Stimulated activated CD8-positive, alpha-beta memory T cell treated with anti-CD3 and anti-CD28 coated beads, Interleukin-4, amount 100 ng/mL, for 48 hours (primary cell): ENCODE measurements at places on chromosomes 7 and 10.

DNA sequence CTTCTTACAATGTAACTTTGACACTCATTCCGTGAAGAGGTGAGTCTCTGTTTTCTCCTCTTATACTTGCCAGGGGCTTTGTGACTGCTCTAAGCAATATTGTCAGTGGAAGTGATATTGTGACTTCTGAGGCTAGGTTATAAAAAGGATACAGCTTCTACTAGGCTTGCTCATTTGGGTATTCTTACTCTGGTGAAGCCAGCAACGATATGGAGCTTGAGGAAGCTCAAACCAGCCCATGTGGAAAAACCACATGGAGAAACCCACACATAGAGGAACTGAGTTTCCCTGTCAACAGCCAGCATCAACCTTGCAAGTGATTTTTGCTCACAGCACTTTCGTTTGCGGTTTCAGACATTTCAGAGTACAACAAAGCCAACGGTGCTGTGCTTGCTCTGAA lies 149.6 kb upstream of the SEMA3E start:
- no peak for DNase-seq

- DNase-seq, result peak; percentile 58
These were observed 13.8 kb downstream of the ATG9B start for GRCh38 chr7:151010307-151011096.

DNA sequence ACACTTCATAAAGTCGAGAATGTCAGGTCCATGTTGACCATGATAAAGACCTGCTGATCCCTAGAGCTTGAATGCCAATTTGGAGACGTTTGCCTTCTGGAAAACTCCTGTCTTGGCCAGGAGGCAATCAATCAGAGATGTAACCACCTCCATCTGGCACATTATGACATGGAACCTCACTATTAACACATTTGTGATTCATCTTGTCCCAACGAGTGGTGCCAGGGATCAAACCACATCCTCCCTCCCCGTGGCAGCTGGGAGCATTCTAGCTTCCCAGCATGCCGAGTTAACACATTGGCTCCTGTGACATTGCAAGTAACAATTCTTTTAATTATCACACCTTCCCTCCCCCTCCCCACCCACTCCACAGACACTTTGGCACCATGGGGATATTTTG lies 84.0 kb upstream of the PPP1R17 start:
- no peak for DNase-seq

DNA sequence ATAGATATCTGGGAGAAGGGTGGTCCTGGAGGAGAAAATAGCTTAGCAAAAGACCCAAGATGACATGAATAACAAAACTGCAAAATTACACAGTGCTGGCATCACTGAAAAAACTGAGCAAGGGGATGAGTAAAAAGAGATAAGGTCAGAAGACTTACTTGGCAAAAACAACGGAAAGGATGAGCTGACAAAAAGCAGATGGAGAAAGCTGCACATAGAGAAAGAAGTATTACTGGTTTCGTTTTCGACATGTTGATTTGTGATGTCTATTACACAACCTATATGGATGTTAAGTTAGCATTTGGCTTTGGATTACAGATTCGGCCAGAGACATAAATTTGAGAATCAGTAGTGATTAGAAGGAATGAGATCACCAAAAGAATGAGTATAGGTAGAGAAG lies 132.1 kb downstream of the MACC1 start:
- DNase-seq, result no peak

DNA sequence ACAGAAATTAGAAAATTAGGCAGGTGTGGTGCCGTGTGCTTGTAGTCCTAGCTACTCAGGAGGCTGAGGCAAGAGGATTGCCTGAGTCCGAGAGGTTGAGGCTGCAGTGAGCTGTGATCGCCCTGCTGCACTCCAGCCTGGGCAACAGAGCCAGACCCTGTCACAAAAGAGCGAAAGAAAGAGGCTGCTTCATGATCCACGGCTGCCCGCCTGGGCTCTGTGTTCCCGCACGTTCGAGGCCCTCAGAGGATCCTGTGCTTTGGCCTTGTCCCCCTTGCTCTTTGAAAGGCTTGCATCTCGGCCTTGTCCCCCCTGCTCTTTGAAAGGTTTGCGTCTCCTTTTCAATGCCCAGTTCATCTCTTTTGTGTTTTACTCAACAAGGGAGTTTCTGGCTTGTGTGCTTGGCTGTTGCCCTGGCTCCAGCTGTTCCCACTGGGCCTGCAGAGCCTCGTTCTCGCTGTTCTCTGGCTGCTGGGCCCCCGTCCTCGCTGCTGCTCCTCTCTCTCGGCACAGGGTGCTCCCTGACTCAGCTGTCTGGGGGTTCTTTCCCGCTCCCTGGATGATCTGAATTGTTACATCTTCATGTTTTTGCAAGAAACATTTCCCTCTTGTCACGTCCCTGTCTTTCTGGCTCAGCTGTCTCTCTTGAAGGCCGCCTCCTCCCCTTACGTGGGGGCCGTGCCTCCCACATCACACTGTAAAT lies 45.1 kb upstream of the INPP5A start:
- no peak for DNase-seq

- no peak for DNase-seq
These were observed 121.4 kb upstream of the INHBA start for GRCh38 chr7:41824284-41824683.

GRCh38 chr7:70893971-70894715 lies 237.8 kb upstream of the GALNT17 start:
- no peak for DNase-seq

DNA sequence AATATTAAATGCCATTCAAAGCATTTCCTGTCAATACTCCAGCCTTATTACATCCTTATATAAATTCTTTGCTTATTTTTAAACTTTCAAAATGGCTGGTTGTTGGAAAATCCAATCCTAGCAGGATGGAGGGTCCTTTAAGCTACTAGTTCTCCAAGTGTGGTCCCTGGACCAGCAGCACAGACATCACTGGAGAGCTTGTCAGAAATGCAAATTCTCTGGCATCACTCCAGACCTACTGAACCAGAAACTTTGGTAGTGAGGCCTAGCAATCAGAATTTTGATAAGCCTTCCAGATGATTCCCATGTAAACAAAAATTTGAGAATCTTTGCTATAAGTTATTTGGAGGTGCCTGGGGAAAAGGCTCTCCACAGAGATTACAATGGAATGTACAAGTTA lies 43.8 kb downstream of the CALCR start:
- no peak for DNase-seq

GRCh38 chr10:8350250-8350967 lies 295.9 kb downstream of the GATA3 start:
- DNase-seq, result no peak

- no peak for DNase-seq
These were observed 104.2 kb upstream of the EEPD1 start for GRCh38 chr7:36048902-36049240.

- no peak for DNase-seq
These were observed 11.8 kb downstream of the ZAN start for GRCh38 chr7:100745184-100745583.

DNA sequence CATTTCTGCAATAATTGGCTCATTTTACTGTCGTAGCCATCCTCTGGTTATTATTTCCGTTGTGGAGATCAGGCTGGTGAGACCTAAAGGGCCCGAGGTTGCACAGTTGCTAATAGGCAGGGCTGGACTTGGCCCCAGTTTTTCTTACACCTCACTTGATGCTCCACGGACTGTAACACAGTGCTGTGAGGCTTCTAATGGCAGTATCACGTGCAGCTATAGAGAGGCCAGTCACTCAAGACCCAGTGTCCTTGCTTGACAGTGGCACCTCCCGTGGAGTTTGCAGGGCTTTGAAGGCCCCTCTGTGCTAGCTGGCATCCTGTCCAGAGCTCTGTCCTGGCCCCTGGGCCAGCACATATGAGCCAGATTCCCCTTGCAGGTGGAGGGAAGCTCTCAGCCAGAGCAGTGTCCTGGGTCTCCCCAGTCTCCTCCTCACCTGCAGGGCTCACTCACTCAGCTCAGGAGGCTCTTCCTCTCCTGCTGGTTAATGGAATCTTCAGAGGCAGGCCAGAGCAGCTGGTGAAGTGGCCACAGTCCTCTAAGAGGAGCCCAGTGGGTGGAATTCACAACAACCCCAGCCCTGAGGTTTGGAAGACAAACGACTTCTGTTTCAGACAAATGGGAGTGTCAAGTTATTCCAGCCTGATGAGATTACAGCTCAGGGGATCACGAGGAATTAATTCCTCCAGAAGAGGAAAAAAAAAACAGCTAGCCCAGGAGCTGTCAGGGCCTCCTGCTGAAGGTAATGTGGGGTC lies 114.2 kb upstream of the FAM180A start:
- no peak for DNase-seq

- no peak for DNase-seq
These were observed 89.7 kb upstream of the RET start for GRCh38 chr10:42987121-42987541.

DNA sequence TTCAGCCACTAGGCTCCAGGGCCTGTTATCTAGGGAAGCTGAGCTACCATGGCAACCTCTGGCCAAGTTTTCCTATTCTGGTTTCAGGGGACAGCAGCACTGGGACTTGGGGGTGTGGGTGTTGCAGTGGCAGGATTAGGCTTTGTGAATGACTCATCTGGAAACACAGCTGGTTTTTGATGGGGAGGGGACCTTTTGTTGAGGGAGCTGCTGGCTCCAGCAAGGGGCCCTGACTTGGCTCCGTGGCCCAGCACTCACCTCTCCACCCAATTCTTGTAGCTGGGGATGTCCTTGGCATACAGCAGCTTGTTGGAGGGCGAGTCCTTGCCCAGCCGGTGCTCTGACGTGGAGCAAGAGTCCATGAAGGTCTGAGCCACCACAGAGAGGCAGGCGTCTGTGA lies 435.9 kb downstream of the PLXNA4 start:
- DNase-seq, result no peak

- no peak for DNase-seq
These were observed 66.2 kb upstream of the ARID5B start for GRCh38 chr10:61835069-61835945.

DNA sequence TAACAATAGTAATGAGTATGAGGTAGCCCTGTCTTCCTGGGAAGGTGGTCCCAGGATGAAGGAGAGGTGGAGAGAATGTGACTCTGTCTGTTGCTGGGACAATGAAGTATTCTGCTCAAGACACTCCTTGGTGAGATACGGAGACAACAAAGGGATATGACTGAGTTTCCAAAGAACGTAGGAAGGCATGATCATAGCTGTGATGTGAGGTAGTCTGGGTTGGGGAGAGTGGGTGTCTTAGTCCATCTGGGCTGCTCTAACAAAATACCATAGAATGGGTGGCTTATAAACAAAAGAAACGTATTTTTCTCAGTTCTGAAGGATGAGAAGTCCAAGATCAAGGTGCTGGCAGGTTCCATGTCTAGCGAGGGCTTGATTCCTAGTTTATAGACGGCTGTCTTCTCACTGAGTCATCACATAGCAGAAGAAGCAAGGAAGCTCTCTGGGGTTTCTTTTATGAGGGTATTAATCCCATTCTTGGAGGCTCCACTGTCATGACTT lies 84.9 kb upstream of the RHOBTB1 start:
- no peak for DNase-seq

DNA sequence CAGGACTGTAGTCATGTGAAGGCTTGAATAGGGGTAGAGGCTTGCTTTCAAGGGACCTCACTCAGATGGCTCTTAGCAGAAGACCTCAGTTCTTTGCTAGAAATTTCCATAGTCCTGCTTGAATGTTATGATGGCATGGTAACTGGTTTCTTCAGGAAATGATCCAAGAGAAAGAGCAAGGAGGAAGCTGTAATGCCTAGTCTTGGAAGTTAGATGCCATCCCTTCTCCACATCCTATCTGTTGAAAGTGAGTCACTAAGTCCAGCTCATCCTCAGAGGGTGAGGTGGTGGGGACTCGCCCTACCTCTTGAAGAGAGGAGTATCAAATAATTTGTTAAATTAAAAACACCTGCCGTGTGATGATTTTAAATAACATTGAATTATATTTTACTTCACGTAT lies 4.6 kb downstream of the MGAM start:
- DNase-seq, result no peak

- DNase-seq, result no peak
These were observed 29.1 kb downstream of the CBLL1 start for GRCh38 chr7:107773027-107773426.

DNA sequence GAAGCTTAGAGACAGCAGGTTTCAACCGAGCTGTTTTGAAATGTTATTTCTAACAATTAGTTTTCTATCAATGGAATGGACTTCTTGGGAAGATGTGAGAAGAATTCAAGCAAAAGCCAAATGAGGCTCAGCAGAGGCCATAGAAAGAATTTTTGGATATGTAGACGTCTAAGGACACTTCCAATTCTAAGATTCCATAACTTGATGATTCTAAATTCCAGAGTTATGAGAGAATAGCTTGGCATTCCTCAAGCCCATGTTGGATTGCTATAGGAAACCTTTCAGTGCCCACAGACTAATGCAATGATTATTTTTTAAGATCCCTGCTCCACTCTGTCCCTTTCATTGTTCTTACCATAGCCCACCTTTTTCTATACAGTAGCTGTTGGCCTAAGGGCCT lies 77.2 kb upstream of the PALS2 start:
- DNase-seq, result no peak

DNA sequence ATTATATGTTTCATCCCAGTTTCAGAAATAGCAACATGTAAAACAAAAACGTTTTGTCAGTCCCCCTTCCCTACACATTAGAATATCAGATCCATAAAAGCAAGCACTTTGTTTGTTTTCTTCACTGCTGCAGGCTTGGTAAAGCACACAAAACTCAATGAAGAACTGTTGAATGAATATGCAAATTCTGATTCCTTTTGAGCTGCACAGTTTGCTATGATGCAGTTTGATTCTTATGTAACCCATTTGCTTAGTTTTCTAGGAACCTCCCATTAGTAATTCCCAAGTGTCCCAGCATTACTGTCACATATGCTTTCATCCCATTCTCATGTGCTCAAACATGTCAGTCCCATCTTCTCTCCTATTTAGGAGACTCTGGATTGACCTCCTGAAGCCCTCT lies 26.1 kb upstream of the CHCHD3 start:
- DNase-seq, result no peak

GRCh38 chr10:132876131-132876860 lies 66.1 kb downstream of the CFAP46 start:
- DNase-seq, result peak; percentile 14

DNA sequence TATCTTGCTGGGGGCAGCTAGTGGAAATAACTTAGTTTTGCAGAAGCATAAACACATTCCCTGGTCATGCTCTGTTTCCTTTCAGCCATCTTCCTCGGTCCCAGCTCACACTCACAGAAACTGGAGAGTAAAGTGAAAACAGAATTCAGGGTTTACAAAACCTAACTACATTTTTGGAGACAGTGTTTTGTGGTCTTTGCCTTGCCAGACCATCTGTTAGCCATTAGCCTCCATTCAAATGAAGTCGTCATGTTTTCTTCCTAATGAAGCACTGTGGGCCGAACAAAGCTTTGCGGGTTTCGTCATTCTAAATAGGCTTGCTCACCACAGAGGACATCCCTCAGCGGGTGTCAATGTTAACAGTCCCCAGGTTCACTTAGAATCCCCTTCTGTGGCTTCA lies 214.6 kb upstream of the TMEM72 start:
- DNase-seq, result no peak

GRCh38 chr7:36264123-36264801 lies 111.2 kb downstream of the EEPD1 start:
- no peak for DNase-seq

- no peak for DNase-seq
These were observed 60.1 kb upstream of the ZPBP start for GRCh38 chr7:50153148-50153547.

GRCh38 chr7:17109020-17109419 lies 189.4 kb upstream of the AHR start:
- DNase-seq, result no peak
